SW480 (cell line): ENCODE measurements at places on chromosomes 6 and 20.
A peak's percentile ranks its signal among the peaks of the same experiment; 100 is the strongest.

DNA sequence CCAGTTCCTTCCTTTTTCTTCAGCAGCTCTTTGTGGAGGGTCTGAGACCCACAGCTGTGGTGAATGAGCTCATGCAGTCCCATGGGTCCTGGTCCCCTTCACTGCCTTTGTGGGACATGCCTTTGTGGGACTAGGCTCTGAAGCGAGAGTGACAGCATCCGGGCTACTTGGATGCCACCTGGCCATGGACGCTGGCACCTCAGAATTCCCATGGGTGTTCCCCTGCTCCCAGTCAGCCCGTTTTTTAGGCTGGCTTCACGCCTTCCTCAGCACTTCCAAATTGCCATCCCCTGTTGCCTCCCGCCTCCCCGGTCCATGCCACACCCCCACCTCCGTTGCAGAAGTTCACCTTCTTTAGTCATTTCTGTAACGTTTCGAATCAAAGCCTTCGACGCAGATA, 45.1 kb downstream of the RAMACL start:
- DNase-seq = no peak

GRCh38 chr6:29630315-29630714, 2.7 kb downstream of the GABBR1 start:
- no peak for DNase-seq

DNA sequence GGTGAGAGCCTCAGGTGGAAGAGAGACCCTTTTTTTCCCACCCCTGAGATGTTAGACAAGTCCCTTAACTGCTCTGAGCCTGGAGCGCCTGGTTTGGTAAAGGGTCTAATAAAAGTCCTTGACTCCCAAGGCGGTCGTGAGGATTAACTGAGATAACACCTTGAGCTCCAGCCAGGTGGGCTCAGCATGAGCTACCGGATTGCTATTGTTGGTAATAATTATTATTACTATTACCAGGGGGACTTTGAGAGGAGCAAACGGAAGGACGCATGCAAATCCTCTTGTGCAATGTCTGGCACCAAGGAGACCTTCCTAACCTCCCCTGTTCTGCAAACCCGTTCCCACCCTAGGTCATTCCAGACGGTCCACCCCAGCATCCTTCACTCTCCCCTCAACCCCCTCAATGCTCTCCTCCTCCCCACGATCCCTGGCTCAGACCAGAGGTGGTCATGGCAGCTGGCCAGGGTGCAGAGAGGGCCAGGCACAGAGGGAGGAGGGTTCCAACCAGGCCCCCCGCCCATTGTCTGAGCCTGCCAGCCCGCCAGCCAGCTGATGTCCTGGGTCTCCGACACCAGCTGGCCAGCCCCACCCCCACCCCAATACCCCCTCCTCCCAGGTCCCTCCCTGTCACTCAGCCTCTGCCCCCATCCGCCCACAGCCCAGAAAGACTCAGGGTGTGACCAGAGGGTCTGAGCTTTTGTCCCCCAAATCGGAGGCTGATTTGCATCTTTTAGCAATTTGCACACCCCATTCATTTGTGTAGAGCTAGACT, 14.3 kb upstream of the CBFA2T2 start:
- DNase-seq = no peak

- no peak for DNase-seq
Measured at GRCh38 chr6:20096536-20096935, 115.7 kb downstream of the MBOAT1 start.

GRCh38 chr20:50017576-50018248, 34.9 kb downstream of the SNAI1 start:
- DNase-seq = no peak

DNA sequence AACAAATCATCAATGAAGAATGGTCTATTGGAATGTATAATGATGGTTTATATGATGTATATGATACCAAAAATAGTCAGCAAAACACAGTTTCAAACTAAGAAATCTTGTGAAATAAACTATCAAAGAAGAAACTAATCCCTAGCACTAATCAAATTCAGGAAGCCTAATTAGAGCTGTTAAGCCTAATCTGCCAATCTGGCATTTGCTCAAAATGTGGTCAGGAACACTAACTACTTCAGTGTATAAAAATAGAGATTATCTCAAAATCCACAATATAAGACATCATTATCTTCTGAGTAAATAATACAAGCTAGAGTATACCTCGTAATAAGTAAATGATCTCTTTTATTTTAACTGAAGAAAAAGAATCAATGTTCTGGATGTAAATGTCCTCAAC, 12.8 kb upstream of the AKAP7 start:
- no peak for DNase-seq

DNA sequence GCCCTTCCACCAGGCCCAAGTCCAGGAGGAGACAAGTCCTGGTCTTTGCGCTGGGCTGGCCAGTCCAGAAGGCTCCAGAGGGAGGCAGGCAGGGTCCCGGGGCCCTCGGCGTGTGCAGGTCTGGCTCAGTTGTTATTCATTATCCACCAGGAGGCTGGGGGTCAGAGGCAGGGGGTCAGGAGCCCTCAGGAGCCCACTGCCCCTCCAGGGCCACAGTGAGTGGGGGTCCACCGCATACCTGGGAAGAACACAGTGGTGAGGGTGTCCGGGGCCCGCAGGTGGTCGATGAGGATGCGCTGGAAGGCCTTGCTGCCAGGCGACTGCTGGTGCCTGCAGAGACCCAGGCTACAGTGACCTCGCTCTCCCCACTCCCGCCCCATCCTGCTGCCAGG, 4.4 kb upstream of the C20orf144 start:
- no peak for DNase-seq

- no peak for DNase-seq
Measured at GRCh38 chr6:11323666-11324452, 91.4 kb upstream of the NEDD9 start.

DNA sequence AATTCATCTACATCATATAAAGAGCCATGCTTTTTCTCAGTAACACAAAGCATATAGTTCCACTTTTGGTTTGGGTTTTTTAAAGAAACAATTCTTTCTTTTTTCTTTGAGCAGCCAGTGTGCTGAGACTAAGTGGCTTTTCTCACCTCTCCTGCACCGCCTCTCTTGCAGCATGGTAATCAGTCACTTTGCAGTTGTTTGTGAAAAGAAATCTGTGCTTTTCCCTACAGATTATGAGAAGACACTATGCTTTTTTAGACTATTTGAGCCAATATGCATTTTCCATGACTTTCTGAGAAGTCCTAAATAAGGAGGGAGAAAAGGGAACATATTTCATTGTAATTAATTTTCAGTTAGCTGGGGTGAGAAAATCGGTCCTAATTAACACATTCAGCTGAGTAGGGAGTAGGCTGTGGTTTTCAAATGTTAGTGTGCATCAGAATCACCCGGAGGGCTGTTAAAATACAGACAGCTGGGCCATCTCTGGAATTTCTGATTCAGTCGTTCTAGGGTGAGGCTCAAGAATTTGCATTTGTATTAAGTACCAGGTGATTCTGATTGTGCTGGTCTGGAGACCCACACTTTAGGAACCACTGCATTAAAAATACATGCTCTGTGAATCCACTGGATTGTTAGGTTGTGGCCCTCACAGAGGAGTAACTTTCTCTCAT, 155.2 kb downstream of the TINAG start:
- no peak for DNase-seq

- DNase-seq = no peak
Measured at GRCh38 chr6:79145301-79145700, 67.2 kb upstream of the PHIP start.

DNA sequence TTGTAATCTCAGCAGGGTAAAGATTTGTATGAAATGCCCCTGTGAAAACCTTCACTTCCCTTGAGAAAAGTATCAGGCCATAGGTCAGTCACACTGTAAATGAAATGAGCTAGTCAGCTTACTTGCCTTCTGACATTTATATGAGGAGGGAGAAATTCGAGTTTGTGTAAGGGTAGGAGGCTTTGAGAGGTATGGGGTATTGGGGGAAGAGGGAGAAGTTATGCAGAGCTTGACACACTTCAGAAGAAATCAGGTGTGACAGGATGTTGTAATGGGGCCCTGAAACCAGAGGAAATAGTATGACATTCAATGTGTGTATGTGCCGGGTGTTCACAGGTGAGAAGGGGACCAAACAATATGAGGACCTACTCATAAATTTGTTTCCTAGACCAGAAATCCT, 64.2 kb upstream of the CCN6 start:
- DNase-seq = no peak

GRCh38 chr20:43658069-43658722, 8.7 kb upstream of the MYBL2 start:
- DNase-seq = peak; percentile 56

GRCh38 chr20:2840138-2840966, at the start of the genes PCED1A and VPS16:
Gene PCED1A (minus strand): TSS chr20:2840655. CDS start chr20:2839912, 743 bp downstream.
Gene VPS16 (plus strand): TSS chr20:2840745. CDS start chr20:2840775, 30 bp downstream.
- DNase-seq = peak; percentile 94

GRCh38 chr6:17098538-17098937, 3.3 kb upstream of the STMND1 start:
- DNase-seq = no peak

GRCh38 chr20:52191916-52192718, 538 bp upstream of the ZFP64 start:
- DNase-seq = peak; percentile 89

GRCh38 chr6:139165324-139165723, 30.4 kb downstream of the HECA start:
- no peak for DNase-seq

DNA sequence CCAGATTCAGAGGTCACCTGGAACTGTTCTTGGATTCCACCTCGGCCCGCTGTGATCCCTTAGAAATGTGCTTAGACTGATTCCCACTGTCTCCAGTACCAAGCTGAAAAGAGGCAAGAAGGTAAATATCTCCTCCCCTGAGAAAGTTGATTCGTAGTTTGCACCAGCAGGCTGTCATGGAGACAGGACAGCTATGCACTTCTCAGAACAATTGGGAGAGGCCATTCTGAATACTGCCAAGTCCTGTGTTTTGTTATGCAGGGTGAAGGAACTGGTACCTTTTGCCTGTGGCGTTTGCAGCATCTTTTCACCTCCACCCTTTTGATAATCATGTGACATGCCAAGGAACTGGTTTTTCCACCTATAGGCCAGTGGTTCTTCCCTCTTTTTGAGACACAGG, 58.2 kb upstream of the RNGTT start:
- no peak for DNase-seq

GRCh38 chr6:125259354-125259736, 42.4 kb downstream of the HDDC2 start:
- DNase-seq = no peak

DNA sequence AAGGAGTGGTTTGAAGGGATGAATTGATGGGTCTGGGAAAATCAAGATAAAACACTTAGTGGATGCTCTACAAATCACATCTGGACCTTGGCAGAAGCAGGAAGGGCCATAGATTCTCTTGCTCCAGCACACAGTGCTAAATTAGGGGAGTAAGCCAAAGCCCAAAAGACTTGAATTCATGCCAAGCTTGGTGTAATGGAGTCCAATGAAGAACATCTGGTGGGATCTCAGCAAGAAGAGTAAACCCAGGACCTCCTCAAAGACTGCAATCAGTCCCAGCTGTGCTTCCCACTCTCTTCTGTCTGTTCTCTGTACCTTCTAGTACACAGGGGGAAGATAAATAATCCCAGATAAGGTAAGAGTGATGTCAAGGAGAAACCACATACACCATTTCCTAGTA, 683.4 kb downstream of the RNF144B start:
- no peak for DNase-seq

DNA sequence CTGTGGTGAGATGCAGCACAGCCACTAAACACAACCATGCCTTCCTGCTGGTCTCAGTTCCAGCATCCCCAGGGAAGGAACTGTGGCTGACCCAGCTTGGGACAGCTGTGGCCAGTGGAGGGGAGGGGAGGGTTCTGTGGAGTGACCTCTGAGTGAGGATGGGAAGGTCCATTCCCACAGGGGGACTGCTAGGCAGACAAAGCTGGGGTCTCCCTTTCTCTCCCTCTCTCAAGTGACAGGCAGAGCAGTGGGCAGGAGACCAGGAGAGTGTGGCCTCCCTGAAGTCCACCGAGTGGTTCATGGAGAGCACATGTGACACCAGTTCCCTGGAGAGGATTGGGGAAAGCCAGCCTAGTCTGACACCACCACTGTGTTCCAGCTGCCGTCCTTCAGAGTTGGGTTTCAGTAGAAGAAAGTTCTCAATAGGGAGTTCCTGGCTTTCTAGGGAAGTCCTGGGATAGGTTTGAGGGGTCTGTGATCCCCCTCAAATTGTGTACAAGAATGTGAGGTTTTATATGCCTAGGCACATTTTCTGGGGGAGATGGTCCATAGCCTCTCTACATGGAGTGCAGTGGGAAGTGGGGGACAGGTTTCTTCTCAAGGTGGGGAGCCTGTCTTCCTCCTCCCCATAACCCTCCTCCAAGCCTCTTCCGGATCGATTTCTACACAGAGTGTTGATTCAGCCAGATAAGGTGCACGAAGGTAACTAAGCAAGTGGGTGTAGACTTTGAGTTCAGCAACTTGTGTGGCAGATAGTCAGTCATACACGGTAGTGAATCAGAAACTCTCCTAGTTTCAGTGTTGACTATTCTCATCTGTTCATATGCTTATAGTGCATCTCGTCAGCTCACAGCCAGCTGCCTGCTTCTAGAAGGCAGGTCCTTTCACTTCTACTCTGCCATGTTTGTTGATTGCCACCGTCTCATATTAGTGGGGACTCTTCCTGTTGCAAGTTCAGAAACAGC, 18.9 kb downstream of the MANBAL start:
- no peak for DNase-seq

DNA sequence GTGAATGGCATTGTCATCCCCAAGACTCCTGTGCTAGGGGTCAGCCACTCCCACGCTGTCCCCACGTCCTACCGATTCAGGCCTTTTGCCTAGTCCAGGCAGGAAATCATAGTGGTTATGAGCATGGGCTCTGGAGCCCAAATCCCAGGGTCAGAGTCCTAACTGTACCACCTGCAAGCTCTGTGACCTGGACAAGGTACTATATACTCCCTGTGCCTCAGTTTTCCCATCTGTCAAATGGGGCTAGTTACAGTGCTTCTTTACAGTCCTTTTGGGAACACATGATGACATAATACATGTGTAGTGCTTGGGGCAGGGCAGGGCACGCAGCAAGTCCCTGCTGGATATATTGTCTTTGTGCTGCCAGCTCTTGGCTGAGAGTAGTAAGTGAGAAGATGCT, 27.2 kb downstream of the EFCAB8 start:
- DNase-seq = no peak

DNA sequence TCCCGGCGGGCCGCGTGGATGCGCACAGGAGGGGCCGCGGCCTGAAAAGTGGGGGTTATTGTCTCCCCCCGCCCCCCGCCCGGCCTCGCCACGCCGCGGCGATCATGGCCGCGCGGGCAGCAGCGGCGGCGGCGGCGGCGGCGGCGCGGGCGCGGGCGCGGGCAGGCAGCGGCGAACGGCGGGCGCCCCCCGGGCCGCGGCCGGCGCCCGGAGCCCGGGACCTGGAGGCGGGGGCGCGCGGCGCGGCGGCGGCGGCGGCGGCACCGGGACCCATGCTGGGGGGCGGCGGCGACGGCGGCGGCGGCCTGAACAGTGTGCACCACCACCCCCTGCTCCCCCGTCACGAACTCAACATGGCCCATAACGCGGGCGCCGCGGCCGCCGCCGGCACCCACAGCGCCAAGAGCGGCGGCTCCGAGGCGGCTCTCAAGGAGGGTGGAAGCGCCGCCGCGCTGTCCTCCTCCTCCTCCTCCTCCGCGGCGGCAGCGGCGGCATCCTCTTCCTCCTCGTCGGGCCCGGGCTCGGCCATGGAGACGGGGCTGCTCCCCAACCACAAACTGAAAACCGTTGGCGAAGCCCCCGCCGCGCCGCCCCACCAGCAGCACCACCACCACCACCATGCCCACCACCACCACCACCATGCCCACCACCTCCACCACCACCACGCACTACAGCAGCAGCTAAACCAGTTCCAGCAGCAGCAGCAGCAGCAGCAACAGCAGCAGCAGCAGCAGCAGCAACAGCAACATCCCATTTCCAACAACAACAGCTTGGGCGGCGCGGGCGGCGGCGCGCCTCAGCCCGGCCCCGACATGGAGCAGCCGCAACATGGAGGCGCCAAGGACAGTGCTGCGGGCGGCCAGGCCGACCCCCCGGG, 637 bp downstream of the ARID1B start:
- DNase-seq = peak; percentile 46
